ENCODE measurements at places on chromosomes 6 and 20.

- no peak for DNase-seq
Observed at GRCh38 chr6:30495993-30496392, 6.7 kb downstream of the HLA-E start.

DNA sequence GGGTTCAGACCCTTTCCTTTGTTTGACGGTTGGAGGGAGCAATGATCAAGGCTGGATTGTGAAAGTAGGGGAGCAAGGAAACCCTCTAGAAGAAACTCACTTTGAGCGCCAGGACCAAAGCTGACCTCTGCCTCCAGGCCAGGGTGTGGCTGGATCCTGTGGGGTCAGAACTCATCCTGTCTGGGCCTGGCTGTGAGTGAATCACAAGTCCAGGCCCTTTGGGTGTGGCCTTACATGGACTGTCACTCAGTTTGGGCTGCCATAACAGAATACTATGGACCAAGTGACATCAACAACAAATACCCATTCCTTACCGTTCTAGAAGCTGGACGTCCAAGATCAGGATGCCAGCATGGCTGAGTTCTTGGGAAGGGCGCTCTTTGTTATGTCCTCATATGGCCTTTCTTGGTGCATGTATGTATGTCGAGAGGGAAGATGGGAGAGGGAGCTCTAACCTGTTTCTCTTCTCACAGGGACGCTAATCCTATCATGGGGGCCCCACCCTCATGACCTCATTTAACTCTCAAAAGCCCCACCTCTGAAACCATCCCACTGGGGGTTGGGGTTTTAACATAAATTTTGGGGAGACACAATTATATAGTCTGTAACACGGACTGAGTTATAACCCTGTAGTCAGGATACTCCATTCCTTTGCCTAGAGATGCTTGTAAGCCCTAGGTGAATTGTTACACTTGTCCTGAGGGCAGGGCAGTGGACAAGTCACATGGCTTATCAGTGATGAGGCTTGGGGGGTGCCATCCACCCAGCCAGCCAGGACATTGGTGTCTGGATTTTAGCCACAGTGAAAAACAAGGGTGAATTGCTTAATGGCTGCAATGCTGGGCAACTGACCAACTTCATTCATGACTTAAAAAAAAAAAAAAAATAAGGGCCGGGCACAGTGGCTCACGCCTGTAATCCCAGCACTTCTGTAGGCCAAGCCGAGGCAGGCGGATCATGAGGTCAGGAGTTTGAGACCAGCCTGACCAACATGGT lies 80.0 kb downstream of the TRMT11 start:
- DNase-seq, result no peak

DNA sequence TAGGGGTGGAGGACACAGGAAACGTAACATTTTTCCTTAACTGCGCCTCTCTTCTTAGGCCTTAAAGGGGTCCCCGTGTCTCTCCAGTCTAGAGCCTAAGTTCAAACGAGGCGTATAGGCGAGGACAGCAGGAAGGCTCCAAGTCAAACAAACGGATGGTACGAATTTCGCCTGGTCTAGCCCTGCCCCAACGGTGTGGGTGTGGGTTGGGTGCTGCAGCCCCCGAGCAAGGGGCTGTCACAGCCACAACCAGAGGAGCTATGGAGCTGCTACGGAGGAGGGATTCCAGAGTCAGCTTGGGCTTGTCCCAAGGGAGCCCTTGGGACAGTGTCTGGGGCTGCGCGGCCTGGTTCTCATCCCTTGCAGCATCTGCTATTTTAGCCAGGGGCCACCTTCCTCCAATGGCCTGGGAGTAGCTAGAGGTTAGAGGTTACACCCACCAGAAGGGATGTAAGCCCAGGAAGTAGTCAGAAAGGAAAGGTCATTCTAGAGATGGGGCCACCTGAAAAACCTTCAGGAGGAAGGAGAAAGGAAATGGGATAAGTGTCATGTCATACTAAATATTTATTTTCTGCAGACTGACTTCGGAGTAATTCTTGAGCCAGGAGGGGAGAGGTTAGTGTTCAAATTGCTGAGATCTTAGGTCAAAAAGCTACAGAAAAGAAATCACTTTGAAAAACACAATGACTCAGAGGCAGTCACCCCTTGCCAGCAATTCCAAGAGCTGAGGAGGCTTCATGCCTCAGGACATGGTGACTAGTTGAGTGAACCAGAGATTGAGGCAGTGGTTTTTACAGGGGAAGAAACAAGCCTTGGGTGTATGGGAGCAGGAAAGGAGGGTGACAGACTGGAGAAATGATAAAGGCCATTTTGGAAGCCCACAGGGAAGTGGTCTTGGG lies 21.7 kb downstream of the VPS52 start:
- DNase-seq, result no peak

DNA sequence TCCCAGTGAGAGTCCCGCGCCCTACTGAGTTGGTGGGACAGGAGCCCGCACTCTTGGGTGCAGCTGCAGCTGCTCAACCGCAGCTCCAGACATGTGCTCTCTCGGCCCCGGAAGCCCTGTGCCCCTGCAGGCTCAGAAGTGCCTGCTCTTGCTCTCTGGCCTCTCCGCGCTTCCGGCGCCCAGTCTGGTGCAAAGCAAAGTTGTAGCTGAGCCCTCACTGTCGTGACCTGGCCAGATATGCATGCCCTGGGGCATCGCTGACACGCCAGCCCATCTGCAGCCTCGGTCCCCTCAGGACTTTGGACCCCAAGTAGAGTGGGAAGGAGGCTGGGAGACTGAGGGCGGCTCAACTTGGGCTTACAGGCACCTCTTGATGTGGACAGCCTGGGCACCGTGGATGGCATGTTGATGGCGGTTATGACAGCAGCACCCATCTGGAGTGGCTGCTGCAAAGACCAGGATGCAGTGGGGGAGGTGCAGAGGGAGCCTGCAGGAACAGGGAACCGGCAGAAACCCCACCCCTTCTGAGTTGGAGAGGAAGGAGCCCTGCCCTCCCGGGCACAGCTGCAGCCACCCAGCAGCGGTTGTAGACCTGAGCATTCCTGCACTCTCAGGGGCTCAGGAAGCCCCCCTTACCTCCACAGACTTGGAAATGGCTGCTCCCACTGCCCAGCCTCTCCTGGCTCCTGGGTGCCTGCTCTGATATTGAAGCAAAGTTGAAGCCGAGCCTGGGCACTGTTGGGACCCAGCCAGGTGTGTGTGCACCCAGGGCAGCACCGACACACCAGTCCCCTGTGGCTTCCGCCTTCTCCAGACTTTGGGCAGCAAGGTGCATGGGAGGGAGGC lies 462.6 kb downstream of the TBC1D32 start:
- no peak for DNase-seq

GRCh38 chr20:3777381-3777715 lies 3.9 kb downstream of the SPEF1 start:
- no peak for DNase-seq

- DNase-seq, result no peak
Observed at GRCh38 chr6:47151232-47151898, 109.2 kb upstream of the ADGRF1 start.

- DNase-seq, result no peak
Observed at GRCh38 chr20:25049261-25050060, 8.5 kb downstream of the ACSS1 start.

GRCh38 chr6:22334778-22335177 lies 37.9 kb upstream of the PRL start:
- no peak for DNase-seq

DNA sequence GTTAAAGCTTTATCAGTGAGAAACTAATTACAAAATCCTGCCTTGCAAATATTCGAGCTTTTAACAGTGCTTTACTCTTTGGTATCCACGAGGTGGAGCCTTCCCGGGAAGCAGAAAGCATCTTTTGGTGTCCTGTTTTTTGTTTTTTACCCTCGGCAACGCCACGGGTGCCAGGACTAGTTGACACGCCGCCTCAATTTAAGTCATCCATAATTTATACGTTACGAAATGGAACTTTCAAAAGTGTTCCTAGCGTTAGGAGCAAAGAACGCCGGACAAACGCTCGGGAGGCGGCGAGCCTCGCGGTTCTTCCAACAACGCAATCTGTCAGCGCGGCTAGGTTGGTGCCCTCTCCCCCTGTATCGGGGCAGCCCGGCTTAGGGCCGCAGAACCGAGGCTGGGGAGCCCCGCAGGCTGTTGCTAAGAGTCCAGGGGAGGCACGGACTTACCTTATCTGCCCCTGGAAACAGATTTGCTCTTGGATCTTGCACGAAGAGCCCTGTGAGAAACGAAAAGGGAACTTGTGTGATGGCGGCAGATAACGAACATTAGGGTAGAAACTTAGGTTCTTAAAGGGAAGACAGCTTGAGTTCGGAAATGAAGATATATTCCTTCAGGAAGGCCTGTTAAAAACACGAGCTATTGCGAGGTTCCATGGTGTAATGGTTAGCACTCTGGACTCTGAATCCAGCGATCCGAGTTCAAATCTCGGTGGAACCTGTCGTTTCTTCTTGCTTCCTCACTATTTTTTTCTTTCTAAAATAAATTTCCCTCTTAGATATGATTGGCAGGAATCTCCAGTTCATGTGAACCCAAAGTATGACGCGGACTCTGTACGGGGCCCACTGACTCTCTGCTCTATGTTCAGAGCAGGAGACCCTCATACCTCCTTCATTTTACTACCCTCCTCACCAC lies 46.2 kb upstream of the ZNF184 start:
- peak; percentile 68 for DNase-seq

DNA sequence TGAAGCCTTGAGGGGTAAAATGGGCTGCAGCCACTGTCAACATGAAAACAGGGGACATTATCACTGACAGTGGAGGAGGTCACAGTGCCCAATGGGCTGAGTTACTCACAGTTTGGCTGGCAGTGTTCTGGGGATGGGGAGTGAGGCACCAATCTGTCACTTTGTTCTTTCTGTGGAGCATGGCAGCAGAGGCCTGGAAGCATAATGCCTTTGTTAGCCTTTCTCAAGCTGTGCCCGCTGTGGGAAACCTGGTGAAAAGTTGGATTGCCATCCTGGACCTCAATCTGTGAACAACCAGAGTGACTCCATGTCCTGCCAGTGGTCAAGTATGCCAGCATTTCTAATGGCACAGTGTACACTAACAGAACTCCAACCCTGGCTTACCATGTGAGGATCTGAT lies 143.6 kb downstream of the OR2B2 start:
- peak; percentile 85 for DNase-seq

DNA sequence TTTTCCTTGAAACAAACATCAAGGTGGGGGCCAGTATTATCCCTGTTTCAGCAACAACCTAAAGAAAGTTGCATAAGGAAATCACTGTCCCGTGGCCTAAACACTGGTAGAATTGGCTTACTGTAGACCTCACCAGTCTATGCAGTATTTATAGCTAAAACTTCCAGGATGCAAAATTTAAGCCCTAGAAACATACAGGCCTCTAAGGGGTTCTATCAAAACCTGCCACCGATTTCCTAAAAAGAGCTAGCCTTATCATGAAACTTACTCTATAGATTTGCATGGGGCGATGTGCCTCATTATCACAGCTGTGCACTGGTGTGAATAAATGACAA lies 84.3 kb upstream of the FOXQ1 start:
- DNase-seq, result no peak

Data from C1 segment of cervical spinal cord (tissue), 14 donors.